ENCODE measurements at places on chromosomes 6 and 20.

- DNase-seq: no peak
These were observed 7.7 kb downstream of the ZHX3 start for GRCh38 chr20:41309817-41310216.

DNA sequence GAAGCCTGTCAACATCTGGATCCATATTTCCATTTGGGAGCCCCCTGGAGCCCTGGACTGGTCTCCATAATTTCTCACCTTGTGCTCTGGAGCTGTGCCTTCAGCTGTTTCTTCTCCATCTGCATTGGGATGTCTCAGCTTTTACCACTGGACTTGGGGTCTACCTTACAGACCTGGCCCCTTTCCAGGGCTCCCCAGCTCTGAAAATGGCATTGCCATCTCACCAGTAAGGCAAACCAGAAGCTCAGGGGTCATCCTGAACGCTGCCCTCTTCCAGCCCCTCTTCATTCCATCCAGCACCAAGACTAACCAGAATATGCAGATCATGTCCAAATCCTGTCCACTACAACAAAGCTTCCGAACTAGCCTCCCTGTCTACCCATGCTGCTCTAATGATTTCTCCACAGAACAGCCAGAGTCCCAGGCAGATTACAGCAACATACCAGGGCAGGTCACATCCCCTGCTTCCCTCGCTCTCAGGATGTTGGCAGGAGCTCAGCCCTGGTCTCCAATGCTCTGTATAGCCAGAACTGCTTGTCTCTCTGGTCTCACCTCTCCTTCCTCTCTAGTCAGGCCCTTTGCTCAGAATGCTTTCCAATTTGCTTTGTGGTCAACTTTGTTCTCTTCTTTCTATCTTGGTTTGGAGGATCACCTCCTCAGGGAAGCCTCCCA is 17.7 kb upstream of the NNAT start:
- DNase-seq: no peak

- no peak for DNase-seq
These were observed 889.1 kb upstream of the MAP3K7 start for GRCh38 chr6:91476000-91476399.

GRCh38 chr6:36752187-36752885 is 54.7 kb downstream of the RAB44 start:
- DNase-seq: no peak

GRCh38 chr6:52362443-52363227 is 684 bp downstream of the PAQR8 start:
- peak; percentile 34 for DNase-seq

DNA sequence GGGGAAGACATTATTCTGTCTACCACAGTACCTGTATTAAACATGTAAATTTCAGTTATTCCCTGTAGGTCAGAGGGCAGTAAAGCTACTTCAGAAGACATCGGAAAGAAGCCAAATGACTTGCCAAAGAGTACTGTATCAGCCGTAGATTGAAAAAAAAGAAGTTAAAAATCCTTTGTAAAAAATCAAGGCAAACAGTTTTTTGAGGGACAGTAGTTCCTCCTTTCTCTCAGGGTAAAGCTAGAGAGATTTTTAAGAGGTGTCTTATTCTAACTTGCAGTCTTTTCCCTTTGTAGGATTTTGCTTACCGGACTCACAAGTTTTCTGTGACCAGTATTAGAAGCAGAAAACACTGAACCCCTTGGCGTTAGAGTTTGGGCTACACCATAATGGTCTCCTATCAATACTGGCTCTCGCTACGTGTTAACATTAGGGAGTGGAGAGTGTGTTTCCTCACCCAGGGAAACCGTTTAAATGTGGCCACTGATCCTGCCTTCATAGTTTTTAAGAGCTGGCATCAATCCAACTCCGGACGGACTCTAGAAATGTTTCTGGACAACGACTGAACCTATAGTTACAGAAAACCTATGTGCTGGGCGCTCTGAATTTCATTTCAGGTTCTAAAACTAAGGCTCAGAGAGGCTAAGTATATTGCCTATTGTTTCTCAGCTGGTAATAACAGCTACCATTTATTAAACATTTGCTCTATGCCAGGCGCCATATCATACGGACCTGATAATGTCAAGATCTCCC is 1.3 kb upstream of the ASXL1 start:
- no peak for DNase-seq

DNA sequence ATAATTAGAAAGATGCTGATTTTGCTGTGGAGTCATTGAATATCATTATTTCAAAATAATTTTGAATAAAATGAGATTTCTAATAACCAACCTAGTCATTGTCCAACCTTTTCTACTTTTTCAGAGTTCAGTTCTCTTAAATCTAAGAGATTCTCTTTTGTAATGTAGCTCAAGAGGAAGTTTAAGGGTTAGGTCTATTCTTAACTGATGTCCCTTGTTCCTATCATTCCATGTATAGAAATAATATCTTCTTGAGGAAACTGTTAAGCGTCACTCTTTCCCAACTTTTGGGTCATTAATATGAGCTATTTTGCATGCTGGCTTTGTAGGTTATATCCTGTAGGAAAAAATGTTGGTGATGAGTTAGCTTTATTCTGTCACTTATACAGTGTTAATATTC is 27.0 kb downstream of the RNF144B start:
- no peak for DNase-seq

Data from activated CD4-positive, alpha-beta T cell treated with anti-CD3 and anti-CD28 coated beads, Interleukin-2, amount 50 U/mL, for 1 hour (primary cell).